ENCODE measurements at places on chromosomes 7 and 10.

- DNase-seq: no peak
Observed at GRCh38 chr7:916291-916941, 38.1 kb downstream of the ADAP1 start.

DNA sequence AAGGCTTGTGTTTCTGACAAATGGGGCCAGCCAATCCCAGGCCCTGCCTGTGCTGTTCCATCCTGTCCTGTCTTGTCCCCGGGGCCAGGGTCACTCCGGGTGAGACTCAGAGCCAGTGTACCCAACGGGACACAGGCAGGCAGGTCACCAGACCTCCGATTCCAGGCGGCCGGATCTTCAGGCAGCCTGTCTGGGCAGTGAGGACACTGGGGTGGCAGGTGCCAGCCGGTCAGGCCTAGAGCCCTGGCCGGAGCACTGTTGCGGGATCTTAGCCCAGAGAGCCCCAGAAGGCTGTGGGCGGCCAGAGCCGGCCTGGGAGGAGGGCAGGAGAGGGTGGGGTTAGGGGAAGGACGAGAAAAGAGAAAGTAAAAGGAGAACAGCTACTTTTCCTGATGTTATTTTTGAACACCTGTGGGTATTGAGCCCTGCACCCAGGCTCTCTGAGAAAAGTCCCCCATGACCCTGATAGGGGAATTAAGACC, 134.3 kb upstream of the TNRC18 start:
- DNase-seq: no peak

GRCh38 chr10:123548770-123549169, 117.4 kb upstream of the GPR26 start:
- DNase-seq: no peak

- DNase-seq: no peak
Observed at GRCh38 chr10:48498940-48499510, 105.8 kb downstream of the ARHGAP22 start.

DNA sequence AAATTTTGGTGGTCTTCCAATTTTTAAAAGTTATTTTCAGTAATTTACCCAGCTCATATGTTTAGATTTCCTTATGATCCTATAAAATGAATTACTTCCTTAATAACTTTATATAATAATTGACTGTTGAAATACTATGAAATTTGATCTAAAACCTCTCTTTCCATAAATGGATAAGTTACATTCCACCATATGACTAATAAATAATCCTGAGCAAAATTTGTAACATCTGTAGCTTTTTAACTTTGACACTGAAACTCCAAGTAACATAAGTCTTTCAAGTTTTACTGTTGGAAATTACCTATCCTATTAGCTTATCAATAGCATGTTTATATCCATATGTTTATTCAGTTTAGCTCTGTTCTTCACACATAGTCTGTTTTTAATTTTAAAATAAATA, 85.3 kb downstream of the HECTD2 start:
- DNase-seq: no peak

DNA sequence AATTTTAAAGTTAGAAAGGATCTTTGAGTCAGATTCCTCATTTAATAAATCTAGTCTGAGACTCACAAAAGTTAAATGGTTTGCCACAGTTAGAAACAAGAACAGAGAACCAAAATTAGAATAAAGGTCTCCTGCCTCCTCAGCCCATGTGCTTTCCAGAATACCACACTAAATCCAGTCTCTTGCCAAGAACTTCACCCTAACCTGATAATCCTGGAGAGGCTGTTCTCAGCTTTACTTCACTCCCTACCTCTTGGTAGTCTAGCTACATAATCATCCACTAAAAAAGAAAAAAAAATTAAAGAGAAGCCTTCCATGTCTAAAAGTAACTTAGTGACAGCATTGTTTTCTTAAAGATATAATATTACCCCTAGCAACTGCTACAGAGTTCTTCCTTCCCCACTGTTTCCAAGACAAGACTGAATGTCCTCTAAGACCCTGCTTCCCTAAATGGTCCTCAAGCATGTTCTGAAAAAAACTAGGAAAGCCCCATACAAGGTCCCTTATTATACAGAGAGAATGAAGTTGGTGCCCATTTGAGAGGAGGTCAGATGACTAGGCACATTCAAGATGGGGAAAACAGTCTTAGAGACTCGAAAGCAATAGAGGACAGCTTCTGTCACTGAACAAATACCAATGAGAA, 56.8 kb downstream of the ZNF438 start:
- DNase-seq: no peak

- no peak for DNase-seq
Observed at GRCh38 chr7:121351682-121352081, 22.9 kb downstream of the WNT16 start.

DNA sequence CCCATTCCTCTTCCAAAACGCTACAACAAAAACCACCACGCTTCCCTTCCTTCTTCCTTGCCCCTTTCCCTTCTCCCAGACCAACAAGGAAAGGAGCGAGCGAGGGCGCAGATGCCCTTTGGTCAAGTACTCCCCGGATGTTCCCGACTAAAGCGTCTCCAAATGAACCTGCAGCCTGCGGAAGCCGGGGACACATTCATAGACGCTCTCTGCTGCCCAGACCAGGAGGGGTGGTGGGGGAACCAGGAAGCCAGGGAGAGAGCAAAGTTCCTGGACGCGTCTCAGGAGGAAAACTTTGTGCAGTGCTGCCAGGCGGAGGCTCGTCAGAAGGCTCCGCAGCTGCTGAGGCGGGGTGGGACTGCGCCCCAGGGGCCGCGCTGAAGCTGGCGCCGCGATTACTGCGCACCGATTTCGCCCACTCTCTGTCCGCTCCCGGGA, 754 bp downstream of the SEMA3D start:
- DNase-seq: no peak

DNA sequence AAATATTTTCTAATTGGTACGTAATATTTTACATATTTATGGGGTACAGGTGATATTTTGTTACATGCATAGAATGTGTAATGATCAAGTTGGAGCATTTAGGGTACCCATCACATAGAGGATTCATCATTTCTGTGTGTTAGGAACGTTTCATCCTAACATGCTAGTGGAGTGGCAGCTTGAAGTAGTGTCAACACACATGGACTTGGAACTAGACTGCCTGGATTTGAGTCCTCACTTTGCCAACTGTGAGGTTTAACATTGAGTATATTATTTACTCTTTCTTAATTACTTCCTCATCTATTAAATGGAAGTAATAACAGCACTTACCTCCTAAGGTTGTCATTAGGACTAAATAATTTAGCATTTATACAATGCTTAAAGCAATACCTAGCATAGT, 241.9 kb downstream of the PLXDC2 start:
- DNase-seq: no peak

Data from NCI-H187 treated with DMSO at 0.1 percent for 48 hours (cell line).